Ascending aorta (tissue), 2 donors: ENCODE measurements at places on chromosomes 5 and 9. TPM values are rescaled to one million over a fixed set of nuclear protein-coding genes. Genes with fewer than 3 reads are reported as not detected.

The PLAC8L1 gene
- not detected for total RNA-seq

GRCh38 chr5:68216245-68217046 is 890 bp downstream of the PIK3R1 start:
- DNase-seq = peak; percentile 70

DNA sequence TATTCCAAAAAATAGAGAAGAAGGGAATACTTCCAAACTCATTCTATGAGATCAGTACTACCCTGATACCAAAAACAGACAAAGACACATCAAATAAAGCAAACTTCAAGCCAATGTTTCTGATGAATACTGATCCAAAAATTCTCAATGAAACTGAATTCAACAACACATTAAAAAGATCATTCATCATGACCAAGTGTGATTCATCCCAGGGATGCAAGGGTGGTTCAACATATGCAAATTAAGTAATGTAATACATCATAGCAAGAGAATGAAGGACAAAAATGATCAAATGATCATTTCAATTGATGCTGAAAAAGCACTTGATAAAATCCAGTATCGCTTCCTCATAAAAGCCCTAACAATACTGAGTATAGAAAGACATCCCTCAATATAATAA is 4.9 kb upstream of the RCL1 start:
- no peak for DNase-seq

DNA sequence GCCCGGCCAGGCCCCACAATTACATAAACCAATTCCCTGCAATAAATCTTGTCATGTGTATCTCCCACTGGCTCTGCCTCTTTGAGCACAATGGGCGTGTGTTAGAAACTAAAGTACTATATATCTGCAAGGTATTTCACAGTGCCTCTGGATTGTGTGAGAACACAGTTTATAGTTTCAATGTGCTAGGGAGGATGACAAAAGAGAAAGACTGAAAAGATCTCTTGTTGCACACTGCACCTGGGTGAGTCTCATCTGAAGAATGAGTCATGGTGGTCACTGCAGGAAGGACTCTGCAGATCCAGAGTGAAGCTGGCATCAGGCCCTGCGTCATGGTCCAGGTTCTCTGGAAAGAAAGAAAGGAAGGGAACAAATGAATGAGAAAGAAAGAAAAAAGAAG is 20.7 kb upstream of the CTSV start:
- DNase-seq = no peak

- DNase-seq = peak; percentile 99
Measured at GRCh38 chr5:34929134-34929719, at the start of gene DNAJC21. TSS of gene DNAJC21 (plus strand) at chr5:34929559. CDS start at chr5:34929820, 261 bp downstream.

- DNase-seq = no peak
Measured at GRCh38 chr5:172837640-172838039, 3.6 kb downstream of the ERGIC1 start.

GRCh38 chr5:43551731-43552130 is 5.1 kb downstream of the PAIP1 start:
- DNase-seq = no peak

GRCh38 chr9:126743041-126743440 is 61.8 kb upstream of the ZBTB43 start:
- no peak for DNase-seq

GRCh38 chr5:113433862-113434612 is 752 bp downstream of the TSSK1B start:
- DNase-seq = no peak
